ENCODE measurements at places on chromosomes 12 and 14.

- DNase-seq: peak; percentile 83
Measured at GRCh38 chr12:120713861-120714482, 3.7 kb downstream of the UNC119B start.

DNA sequence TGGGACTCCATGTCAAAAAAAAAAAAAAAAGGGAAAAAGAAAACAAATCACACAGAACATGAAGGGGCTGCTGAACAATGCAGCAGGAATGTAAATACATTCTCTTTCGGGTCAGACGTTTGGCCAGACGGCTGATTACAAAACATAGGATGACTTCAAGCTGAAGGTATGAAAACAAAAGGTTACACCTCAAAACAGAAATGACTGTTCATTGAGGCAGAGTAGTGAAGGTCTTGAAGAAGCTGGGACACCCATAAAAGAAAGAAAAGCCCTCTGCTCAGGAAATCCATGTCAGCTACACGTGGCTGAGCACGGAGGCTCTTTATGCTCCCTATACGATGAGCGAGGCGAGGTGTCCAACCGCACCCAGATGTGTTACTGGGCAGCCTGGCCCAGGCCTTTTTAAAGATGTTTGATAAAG, 37.7 kb downstream of the FGD4 start:
- DNase-seq: no peak

DNA sequence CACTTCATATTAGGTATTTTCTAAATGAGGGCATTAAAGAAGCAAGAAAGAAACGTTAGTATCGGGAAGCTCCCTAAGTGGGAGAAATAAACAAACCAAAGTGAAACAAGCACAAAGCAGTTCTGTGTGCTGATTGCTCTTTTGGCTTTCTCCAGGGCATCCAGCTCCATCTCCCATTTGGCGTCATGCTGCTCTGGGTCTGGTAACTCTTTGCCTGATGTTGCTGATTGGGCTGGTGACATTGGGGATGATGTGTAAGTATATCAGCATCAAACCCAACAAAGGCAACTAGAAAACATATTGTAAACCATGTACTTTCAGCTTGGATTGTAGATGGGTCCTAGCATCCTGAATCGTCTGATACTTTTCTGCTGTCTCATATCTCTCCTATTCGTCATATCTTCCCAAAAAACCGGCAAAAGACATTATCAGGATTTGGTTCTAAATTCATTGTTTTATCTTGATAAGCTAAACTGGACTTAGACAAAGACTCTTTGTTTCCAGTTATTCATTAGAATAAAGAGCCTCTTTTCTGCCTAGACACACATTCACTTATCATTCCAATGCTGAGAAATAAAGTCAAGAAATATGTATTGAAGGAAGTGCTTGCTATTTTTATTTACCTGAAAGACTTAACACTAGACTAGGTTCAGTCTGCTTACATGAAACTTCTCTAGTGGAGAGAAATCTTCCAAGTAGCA, 2.4 kb downstream of the CLEC12B start:
- no peak for DNase-seq

DNA sequence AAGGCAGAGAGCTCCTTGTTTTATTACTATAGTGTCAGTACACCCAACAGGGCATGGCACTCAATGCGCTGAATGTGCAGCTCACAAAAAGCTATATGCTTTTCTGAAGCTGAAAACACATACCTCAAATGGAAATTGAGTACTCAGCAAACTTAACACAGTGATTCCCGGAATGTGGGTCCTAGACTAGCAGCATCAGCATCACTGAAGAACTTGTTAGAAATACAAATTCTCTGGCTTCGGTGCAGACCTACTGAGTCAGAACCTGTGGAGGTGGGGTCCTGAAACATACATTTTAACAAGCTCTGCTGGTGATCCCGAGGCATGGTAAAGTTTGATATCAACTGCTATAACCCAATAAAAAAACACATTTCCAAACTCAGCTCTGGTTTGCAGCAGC, 14.9 kb downstream of the RERG start:
- no peak for DNase-seq

GRCh38 chr12:75481013-75481705, 604 bp downstream of the GLIPR1 start:
- no peak for DNase-seq

DNA sequence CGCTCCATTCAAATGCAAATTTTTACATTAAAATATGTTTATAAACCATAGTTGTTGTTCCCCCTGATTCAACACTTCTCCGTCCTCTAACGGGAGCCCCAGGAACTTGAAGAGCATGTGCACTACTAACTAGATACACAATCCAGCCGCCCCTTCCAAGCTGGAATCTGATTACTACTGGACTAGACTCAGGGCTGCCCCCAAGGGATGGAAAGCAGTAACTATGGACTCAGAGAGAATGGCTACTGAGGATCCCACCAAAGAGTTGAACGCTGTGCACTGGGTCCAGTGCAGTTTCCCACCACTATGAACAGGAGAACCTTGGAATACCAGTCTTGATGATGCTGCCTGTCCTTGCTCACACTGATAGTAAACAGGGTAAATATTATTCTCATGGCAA, 48.6 kb upstream of the PCNX1 start:
- no peak for DNase-seq

GRCh38 chr12:121568971-121569751, 11.7 kb downstream of the KDM2B start:
- no peak for DNase-seq

- no peak for DNase-seq
Measured at GRCh38 chr14:28323366-28323765, 443.2 kb upstream of the FOXG1 start.
